ENCODE measurements at places on chromosomes 1 and 21.

DNA sequence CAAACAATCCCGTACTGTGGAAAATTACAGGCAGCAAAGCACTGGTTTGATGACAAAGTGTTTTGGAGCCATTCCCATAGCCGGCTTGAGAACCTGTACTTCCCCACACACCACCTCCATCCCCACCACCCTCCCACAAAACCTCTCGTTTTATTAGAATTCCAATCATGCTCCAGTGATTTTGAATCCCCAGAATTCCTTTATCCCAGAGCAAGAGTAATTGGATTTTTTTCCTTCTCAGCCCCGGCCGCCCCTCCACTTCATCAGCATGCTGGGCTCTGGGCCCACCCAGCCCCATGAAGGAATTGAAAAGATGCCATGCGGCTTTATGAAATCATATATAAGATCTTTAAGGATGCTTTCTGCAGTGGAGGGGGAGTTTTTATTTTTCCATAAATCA, 136.6 kb downstream of the OMA1 start:
- no peak for DNase-seq

DNA sequence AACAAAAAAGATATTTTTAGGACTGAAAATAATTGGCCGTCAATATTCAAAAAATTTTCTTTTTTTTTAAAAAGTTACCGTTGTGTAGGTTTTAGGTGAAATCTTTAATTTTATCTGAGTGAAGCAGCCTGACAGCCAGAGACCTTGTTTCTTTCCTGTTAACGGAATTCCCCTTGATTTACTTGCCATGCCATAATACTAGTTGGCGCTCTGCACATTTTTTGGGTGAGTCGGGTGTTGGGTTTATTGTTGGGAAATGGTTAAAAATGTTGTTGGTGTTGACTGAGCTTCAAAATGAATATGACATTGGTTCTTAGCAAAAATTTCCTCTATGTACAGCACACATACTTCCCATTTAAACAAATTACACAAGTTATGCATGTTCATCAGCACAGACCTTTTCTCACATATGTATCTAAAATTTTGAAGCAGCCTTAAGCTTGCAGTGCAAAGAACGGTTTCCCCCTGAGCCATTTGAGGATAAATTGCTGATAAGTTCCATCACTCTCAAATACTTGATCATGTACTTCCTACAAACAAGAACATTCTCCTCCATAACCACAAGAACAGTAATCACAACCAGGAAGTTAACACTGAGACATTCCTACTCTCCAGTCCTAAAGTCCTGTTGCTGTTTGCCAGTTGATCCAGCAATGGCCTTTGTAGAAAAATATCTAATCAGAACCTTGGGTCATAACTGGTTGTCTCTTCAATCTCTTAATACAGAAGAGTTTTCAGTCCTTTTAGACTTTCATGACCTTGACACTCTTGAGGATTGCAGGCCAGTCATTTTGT, 34.2 kb downstream of the CAMTA1 start:
- DNase-seq: no peak

DNA sequence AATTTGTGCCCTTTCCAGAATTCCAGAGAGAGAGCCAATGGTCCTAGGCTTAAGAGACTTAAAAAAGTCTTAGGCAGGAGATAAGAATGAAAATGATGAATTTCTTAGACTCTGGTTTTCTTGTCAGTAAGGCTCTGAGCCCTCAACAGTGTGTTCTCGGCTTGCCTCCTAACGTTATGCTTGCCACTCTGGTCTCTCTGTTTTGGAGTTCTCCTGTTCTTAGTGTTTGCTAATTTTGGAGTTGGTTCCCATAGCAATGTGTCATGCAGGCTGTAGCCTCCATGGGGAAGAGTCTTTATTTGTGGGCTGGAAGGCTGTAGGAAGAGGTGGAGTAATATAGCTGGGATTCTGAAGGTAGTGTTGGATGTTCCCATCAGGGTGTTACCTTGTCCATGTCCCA, 19.9 kb downstream of the TBX19 start:
- DNase-seq: no peak

GRCh38 chr1:42593486-42594100, 64.6 kb upstream of the PPIH start:
- DNase-seq: no peak

DNA sequence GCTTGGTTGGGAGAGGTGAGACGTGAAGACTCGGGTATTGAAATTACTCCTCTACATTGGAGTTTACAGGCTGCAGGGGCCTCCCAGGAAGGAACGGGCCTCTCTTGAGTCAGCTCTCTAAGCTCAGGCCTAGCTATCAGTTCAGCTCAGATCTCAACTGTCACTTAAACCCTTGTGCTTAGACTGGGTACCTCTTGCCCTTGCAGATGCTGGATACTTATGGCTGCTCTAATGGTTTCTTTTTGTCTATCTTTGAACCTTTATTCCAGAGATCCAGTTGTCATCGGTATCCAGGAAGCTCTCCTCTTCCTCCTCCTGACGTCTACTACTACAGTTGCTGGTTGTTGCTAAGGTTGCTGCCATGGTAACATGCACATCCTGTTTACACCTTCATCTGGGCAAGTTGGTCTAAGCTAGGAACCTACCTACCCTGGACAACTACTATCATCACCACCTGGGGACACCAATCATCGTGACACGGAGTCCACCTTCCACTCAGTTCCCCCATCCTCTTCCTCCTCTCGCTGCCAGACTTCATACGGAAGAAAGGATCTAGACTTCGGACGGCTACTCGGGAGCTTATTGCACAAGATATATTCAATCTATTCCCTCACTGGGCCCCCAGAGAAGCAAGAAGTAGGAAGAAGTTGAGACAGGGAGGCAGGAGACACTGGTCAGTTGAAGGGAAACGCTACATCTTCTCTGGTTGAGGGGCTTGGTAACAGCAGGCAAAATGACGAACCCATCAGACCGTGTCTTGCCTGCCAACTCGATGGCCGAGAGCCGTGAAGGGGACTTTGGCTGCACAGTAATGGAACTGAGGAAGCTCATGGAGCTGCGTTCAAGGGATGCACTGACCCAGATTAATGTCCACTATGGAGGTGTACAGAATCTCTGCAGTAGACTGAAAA, 56.1 kb downstream of the ATP2B4 start:
- no peak for DNase-seq

DNA sequence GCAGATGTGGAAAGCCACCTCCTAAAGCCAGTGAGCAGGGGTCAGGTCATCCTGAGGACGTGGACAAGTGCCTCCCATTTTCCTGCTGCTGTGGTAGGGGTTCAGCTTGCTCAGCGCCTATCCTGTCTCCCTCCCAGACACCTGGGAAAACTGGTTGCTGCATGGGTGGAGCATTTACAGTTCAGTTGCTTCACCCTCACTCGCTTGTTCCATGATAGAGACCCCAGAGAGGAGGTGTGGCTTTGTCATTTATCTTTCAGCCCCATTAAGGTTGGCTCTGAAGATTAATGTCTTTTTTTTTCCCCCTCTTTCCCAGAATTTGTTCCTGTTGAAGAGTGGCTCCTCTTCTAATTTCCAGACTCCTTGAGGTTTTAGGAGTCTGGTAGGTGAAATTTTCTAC, 9.2 kb downstream of the VANGL1 start:
- no peak for DNase-seq

DNA sequence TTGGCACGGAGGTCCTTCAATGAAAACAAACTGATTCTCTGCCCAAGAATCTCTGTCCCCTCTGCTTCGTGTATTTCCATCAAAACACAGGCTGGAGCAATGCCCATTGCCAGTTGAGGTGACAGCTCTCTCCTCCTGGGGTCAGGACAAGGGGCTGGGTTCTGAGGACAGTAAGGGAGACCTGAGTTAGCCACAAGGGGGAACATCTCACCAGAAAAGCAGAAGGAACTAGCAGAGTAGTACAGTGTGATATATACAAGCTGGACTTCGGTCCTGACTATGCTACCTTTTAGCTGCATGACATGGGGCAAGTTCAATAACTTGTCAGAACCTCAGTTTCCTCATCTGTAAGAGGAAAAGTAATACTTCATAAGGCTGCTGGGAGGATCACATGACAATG, 50.3 kb downstream of the SYT2 start:
- no peak for DNase-seq

- no peak for DNase-seq
Observed at GRCh38 chr1:54259546-54260140, 59.7 kb downstream of the MRPL37 start.

GRCh38 chr1:12706061-12706460, 9.8 kb upstream of the AADACL3 start:
- DNase-seq: no peak

DNA sequence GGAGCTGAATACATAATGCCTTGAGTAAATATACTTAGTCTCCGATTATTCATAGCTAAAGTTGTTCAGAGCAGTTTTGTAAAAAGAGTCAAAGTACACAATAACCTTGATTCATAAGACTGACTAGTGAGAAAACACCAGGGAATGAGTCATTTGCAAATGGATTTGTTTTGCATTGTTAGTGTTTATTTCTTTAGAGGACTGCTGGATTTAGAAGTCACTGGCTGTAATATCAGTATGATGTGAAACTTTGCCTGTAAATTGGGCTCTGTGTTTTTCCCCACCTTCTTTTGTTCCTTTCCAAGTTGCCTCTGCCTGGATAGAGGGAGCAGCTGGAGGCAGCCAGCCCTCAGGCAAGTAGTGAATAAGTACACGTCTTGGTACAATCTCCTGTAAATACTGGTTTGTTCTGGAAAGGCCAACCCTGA, 474.7 kb downstream of the NUF2 start:
- no peak for DNase-seq

Measured in activated CD8-positive, alpha-beta memory T cell treated with anti-CD3 and anti-CD28 coated beads for 1 hour (primary cell).